Lower lobe of right lung (tissue), 2 donors: ENCODE measurements at places on chromosomes 7 and 10.
A peak's percentile ranks its signal among the peaks of the same experiment; 100 is the strongest.

DNA sequence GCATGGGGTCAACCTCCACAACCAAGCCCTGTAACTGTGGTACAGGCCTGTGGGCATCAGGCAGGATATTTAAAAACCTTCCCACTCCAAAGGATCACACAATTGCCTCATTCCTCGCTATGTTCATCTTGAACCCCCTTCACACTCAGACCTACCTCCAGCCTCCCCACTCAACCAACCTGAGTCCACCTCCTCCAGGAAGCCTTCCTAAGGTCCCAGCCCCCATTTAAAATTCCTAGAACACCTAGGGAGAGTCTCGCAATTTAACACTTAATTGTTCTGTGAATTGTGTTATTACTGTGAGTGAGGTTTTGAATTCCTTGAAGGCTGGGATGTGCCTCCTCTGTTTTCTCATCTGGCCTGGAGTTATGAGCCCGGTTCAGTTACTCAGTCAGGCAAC is 93.1 kb upstream of the SMNDC1 start:
- no peak for DNase-seq

DNA sequence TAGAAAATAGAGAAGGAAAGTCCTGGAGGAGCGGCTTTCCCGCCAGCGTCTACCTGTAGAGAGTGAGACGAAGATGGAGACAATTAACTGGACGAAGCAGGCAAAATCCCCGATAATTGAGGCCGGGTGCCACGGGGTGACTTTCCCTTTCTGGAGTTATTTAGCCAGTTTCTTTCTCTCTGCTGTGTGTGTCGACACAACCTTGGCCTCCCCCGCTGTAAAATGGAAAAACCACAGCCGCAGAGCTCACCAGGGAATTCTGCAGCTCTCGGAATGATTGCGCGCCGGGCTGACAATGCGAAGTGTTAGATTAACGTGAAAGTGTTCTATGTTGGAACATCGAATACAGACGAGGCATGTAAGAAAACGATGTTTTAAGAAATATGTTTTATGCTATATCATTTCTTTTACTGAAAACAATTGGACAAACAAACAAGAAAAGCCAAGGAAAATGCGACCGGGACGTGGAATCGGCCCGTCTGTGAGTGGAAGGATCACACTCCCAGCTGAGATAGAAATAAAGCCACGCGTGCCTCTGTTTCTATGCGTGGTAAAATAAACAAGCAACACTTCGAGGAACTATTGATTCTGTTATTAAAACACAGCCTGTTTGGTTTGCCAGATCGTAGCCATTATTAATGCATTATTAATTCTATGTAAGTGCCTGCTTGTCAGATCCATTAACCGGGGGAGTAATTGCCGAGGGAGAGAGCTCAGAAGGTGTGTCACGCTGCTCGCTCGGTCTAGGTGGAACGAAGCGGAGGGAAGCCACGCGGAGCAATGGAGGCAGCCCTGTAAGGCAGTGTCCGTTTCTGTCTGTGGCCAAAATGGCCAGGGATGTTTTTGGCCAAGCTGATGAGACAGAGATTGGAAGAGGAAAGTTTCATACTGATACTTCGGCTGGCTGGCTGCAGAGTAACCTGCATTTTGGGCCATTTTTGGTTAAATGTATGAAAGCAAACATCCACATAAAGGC is 129.4 kb downstream of the DNAJB6 start:
- DNase-seq = peak; percentile 20

DNA sequence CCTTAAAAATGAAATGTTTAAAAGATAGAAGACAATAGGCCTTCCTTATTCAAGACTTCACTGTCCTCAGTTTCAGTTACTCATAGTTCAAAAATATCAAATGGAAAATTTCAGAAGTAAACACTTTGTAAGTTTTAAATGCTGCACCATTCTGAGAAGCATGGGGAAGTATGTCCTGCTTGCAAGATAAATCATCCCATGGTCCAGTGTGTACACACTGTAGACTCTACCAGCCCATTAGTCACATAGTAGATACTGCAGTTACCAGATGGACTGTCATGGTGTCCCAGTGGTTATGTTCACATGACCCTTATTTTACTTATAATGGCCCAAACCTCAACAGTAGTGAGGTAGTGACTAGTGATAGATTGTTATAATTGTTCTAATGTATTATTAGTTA is 69.5 kb downstream of the PTPN12 start:
- no peak for DNase-seq

DNA sequence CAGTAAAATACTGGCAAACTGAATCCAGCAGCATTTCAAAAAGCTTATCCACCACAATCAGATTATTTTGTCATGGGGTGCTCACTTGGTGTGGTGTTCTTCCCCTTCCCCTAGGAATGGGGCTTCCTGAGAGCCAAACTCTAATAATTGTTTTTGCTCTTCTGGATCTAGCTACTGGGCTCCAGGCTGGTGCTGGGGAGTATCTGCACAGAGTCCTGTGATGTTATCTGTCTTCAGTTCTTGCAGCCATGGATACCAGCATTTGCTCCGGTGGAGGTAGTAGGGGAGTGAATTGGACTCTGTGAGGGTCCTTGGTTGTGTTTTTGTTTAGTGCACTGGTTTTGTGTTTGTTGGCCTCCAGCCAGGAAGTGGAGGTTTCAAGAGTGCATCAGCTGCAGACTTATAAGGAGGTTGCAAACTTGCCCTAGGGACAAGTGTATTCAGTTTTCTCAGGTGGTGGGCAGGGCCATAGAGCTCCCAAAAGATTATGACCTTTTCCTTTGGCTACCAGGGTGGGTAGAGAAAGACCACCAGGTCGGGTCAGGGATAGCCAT is 308.5 kb upstream of the MAGI2 start:
- DNase-seq = no peak

- DNase-seq = no peak
Measured at GRCh38 chr7:127903892-127904669, 127.2 kb downstream of the LRRC4 start.

- DNase-seq = no peak
Measured at GRCh38 chr7:13829914-13830900, 159.3 kb downstream of the ETV1 start.

DNA sequence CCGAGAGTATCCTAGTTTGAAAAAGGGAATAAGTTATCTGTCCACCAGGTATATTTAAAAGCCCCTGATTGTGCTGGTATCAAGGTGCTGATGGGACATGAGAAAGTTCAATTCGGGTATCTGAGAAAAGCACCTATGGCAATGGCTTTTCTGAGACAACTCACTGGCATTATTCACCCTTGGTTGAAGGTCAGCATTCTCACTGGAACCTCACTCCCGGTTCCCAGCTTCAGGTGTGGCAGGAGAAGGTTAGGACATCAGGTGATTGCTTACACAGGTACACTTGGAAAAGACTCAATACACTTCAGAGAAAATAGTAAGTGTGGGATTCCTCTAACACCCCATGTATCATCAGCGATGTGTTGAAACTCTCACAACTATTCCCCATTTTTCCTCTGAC is 643.1 kb downstream of the INHBA start:
- DNase-seq = no peak

GRCh38 chr10:79928028-79928583 is 20.8 kb downstream of the SFTPD start:
- no peak for DNase-seq

GRCh38 chr7:27176962-27177794 is 3.1 kb upstream of the HOXA10 start:
- DNase-seq = peak; percentile 34

DNA sequence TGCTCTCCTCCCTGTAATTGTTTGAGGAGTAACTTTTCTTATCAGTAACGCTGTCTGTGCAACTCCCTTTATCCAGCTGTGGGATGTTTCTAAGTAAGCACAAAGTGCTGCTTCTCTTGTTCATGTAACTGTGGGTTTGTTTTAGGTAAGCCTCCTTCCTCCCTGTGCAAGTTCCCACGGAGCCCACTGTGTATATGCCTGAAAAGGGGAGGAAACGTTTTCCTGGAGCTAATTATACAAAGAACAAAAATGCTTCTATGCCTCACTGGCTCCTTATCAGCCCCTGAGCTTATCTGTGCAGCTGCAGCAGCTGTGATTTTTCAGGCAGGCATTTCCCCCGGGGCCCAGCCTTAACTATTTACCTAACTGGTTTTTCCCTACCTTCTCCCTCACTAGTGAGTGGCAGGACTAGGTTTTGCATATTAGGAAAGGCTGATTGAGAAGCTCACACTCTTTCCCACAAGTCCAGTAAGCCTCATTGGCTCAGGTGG is 593.4 kb upstream of the GHITM start:
- DNase-seq = no peak

GRCh38 chr10:69574571-69574978 is 1.4 kb upstream of the NEUROG3 start:
- no peak for DNase-seq

- no peak for DNase-seq
Measured at GRCh38 chr10:22415072-22415471, 69.8 kb downstream of the SPAG6 start.

GRCh38 chr10:62054408-62054807 is 152.9 kb downstream of the ARID5B start:
- no peak for DNase-seq

- DNase-seq = no peak
Measured at GRCh38 chr10:47364366-47364765, 16.2 kb downstream of the RBP3 start.

- DNase-seq = no peak
Measured at GRCh38 chr10:97032624-97033023, 153.1 kb downstream of the SLIT1 start.
